HCT116 (cell line): ENCODE measurements at places on chromosomes 2 and 18. TPM values are rescaled to one million over a fixed set of nuclear protein-coding genes. Genes with fewer than 3 reads are reported as not detected.

- DNase-seq = peak; percentile 12
Observed at GRCh38 chr18:23779696-23780303, 90.5 kb downstream of the LAMA3 start.

GRCh38 chr2:64288321-64289193, 144.3 kb upstream of the PELI1 start:
- no peak for DNase-seq

DNA sequence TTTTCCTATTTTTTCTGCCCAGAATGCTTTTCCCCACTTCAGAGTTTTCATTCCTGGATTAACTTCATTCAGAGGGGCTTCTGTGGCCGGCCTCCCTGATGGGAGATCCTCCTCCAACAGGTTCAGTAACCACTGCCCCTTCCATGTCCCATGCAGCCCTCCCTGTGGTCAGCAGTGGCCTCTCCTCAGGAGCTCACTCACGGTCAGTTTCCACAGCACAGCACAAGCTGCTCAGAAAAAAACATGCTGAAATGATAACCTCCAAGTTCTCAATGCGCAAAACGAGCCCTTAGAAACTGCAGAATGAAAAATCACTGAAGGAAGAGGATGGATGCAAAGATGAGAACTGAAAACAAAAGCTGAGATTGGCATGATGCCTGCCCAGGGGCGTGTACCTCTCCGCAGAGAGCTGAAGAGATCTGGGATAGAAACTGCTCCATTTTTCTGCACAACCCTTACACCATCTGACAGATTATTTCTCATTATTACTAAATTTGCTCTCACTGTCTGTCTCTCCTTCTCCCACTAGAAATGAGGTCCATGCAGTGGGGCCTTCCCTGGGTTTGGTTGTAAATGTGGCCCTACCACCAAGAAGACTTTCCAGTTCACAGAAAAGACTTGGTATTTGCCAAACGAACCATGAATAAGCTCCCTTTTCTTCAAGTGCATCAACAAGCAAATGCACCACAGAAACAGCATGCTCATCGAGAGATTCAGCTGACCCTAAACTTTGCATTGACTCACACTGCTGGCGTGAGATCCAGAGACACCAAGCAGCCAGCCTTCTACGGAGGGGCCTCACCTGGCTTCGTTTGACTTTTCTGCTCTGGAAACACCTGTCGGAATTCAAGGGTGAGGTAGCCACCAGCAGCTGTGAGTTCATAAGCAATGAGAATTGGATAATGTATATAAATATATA, 51.5 kb downstream of the TMEM18 start:
- DNase-seq = no peak

- no peak for DNase-seq
Observed at GRCh38 chr18:42365591-42365990, 410.6 kb downstream of the PIK3C3 start.

GRCh38 chr2:104462731-104463130, 391.2 kb upstream of the POU3F3 start:
- DNase-seq = no peak

DNA sequence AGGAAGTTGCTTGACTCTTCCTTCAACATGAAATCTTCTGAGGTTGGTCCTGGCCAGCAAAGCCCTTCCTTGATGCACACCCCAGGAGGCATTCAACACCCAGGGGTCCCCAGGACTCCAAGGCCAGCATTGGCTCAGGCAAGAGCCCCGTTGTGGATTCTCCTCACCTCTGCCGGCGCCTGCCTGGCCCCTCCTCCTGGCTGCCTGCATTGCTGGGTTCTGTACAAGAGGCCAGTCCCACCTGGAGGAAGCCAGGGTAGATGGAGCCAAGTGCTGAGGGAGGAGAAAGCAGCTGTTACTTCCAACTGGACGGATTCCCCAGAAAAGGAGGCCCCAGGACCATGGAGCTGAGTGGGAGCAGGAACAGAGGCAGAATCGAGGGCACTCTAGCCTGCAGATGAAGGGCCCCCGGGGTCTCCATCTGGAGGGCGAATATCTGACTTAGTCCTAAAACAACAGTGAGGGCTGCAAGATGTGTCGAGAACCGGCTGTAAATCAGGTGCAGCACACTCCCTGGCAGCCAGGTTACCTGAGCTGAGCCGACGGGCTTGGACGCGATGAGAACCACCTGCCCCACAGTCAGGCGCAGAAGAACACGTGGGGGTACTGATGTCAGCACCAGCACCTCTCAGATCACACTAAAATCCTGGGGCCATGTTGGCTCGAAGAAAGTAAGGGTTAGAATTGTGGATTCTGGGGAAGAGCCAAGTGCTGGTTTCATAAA, 399.6 kb upstream of the SALL3 start:
- DNase-seq = no peak

DNA sequence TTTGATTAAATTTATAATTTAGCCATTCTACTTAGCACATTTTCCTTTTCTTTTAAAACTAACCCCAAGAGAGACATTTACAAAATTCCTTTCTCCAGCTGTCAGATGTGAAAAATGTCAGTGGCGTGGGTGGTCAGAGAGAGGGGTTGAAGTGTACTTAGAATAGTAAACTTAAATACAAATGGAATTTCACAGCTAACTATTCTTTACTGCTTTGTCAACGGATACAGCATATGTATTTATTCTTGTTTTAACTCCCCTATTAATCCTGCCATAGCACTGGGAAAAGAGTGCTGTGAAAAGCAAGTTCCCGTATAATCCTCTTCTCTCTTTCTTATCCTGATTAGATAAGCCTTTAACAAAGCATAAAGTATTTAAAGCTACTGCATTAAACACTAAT, 191.4 kb upstream of the CHAC2 start:
- no peak for DNase-seq

- DNase-seq = no peak
Observed at GRCh38 chr2:221549143-221549542, 23.0 kb downstream of the EPHA4 start.

DNA sequence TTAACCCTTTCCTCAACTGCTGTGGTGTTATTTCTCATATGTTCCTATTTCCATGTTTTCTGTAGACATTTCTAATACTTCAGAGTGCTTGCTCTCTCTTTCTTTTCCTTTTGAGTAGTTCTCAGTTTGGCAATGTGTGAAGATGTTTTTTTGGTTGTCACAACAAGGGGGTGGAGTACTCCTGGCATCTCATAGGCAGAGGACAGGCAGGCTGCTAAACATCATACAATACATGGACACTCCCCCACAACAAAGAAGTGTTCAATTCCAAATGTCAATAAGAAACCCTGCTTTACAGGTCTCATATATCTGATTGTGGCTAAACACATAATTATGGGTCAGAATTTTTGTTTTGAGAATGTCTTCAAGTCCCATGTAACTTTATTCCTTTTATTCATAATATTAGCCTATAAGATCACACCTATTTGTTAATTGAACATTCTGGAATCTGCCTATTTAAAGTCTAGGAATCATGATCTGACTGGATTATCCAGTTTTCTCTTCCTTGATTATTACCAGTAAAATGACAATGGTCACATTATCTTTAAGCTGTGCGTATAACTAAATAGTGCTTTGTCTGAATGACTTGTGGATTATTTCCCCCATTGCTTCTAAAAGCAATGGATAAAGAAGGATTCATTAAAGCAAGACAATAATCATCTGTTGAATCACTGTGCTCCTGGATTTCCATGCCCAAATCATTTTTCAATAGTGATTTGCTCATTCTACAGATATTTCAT, 46.8 kb upstream of the ITPRID2 start:
- DNase-seq = no peak

- DNase-seq = peak; percentile 76
Observed at GRCh38 chr2:187581125-187581896, 27.1 kb upstream of the TFPI start.

DNA sequence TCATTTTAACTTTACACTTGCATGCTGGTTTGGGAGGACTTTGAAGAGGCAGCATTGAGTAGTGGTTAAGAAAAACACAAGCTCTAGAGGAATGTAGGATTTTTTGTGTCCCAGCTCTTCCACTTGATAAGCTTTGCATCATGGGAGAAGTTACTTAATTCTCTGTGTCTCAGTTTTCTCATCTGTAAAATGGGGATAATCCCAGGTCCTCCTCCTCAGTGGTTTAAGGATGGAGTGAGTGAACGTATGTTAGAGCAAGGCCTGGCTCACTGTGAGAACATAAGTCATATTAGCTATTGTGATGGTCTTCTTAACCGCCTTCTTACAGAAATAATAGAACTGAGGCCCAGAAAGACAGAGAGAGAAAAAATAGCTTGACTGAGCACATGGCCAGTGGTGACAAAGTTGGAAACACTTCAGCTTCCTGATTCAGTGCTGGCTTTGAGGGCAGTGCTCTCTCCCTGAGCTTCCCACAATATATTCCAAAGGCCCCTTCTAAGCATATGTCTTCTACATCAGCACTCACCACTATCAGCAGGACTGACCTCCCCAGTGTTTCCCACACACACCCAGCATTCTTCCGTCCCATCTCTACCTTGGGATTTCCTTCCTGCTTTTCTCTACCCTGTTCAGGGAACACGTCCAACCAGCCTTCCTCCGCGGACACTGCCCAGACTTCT, 214.9 kb upstream of the TNP1 start:
- DNase-seq = no peak

- no peak for DNase-seq
Observed at GRCh38 chr18:32093102-32093511, 1.4 kb downstream of the RNF138 start.

- no peak for DNase-seq
Observed at GRCh38 chr2:238097201-238097987, 2.7 kb upstream of the ESPNL start.

DNA sequence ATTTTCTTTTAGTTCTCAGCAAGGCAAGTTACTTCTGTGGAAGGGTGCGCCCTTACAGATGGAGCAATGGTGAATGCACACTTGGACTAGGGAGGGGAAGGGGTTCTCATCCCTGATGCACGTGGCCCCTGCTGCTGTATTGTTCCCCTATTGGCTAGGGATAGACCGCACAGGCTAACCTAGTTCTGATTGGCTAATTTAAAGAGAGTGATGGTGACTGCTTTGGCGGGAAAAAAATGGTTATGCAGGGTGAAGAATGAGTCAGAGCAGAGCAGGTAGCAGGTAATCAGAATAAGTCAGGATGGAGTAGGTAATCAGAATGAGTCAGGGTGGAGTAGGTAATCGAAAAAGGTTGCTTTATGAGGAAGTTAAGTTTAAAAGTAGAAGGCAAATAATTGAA, 171.5 kb downstream of the MTCL1 start:
- no peak for DNase-seq

DNA sequence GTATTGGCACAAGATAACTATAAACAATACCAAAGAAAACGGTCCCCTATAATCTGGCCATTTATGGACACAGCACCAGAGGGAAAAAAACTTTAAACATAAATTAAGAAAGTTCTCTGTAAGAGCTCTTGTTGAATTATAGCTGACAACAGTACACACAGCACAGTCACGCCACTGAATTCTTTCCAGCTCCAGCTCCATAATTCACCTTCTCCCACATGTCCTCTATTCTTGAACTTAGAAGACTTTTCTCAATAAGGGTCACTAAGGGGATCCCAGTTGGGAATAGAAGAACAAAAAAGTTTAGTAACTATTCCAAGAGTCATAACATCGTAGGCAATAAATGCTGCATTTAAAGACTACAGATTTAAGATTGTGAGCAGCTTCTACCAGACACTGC, 124.6 kb upstream of the CYP1B1 start:
- DNase-seq = no peak

DNA sequence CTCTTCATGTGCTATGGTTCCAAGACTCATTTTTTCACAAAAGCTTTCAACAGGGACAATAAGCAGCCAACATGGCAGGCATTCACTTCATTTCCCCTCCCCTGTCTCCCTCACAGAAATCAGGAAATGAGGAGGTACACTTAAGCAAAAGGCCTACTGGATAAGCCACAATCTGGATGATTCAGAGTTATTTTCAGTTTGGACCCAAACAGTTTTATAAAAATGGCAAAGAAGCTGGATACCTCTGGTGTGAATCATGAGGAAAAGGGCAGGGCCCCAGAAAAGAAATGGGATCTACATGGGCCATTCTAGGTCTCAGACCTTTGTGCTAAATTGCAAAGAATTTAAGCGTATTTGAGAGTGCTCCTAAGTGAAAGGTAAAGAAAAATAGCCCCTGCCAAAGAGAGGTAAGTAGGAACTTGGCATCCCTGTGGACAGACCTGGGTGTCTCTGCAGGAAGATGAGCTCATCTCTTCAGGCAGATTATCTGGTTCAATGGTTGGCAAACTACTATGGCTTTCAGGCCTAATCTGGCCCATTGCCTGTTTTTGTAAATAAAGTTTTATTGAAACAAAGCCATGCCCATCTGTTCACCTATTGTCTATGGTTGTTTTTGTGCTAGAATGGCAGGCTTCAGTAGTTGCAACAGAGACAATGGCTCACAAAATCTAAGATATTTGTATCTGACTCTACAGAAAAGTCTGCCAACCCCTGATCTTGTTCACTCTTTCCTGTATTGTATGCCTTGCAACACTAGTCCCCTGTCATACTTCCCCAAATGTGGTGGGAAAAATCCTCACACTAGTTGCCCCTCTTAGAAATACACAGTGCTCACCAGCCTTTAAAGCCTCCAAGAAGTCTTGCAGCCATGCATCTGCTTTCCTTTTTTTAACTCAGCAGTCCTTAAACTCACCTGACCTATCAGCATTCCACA, 315.0 kb downstream of the ALK start:
- DNase-seq = no peak

DNA sequence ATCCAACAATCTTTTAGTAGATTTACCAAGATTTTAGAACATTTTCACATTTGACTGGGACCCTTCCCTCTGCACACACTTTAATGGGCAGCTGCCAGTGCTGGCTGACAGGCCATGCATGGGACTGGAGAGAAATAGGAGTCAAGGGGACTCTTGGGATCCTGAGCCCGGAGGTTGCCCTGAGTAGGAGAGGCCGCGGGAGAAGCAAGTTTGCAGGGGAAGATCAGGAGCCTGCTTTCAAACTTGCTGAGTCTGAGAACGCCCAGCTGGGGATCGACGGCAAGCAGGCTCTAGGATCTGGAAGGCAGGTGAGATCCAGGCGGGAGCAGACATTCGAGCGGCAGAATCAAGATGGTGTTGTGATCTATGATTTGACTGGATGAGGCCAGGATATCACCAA, 186.1 kb downstream of the HDAC4 start:
- DNase-seq = no peak

GRCh38 chr2:27322301-27322765, 564 bp downstream of the MPV17 start:
- DNase-seq = no peak

- DNase-seq = no peak
Observed at GRCh38 chr2:12675801-12676200, 40.9 kb upstream of the TRIB2 start.

The RIT2 gene
- total RNA-seq = not detected

The HTR2B gene
- not detected for total RNA-seq

The FAM237A gene
- not detected for total RNA-seq

The LCT gene
- total RNA-seq = 0.12 TPM

The NCKAP1 gene
- 115 TPM for total RNA-seq

The ASTL gene
- total RNA-seq = 0.34 TPM

The EFEMP1 gene
- total RNA-seq = 0.34 TPM

The RNF25 gene
- 23.4 TPM for total RNA-seq

The SH3RF3 gene
- not detected for total RNA-seq

The KIF1A gene
- 0.27 TPM for total RNA-seq

The L3MBTL4 gene
- total RNA-seq = not detected

The TMEFF2 gene
- not detected for total RNA-seq
